ENCODE measurements at places on chromosomes 13 and 19.

- DNase-seq: no peak
Measured at GRCh38 chr19:31497709-31498108, 148.5 kb upstream of the TSHZ3 start.

- no peak for DNase-seq
Measured at GRCh38 chr19:55585658-55586339, 5.2 kb upstream of the ZNF579 start.

- DNase-seq: no peak
Measured at GRCh38 chr13:37747071-37747612, 122.4 kb downstream of the TRPC4 start.

GRCh38 chr19:5038631-5039271, 69.8 kb downstream of the KDM4B start:
- no peak for DNase-seq

DNA sequence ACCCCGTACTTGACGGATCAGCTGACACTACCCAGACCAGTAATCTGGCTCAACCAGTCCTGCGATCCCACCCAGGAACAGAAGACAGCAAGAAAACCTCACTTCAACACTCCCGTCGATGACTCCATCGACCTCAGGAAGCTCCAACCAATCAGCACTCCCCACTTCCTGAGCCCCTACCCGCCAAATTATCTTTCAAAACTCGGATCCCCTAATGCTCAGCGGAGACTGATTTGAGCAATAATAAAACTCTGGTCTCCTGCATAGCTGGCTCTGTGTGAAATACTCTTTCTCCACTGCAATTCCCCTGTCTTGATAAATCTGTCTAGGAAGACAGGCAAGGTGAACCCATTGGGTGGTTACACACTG, 1.2 kb downstream of the LSM4 start:
- DNase-seq: no peak

GRCh38 chr13:99374994-99375737, 68.0 kb upstream of the GPR183 start:
- no peak for DNase-seq

- DNase-seq: no peak
Measured at GRCh38 chr19:13155472-13156359, 5.5 kb downstream of the IER2 start.

DNA sequence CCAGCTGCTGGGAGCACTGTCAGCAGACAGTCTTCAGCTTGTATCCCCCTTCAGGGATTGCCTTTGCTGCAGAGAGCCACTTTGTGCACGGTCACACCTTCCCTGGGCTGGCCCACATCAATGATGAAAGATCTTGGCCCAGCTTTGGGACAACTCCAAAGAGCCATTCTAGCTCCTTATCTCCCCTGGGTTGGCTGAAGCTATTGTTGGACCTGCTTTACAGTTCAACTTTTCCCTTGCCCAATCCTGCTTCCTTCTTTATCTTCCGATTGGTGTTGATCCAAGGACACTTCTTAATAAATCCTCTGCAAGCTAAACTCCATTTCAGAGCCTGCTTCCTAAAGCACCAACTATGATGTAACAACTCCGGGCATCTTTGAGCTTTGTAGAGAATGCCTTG, 466.4 kb downstream of the KLF12 start:
- no peak for DNase-seq

GRCh38 chr13:37109051-37109678, 3.7 kb upstream of the CSNK1A1L start:
- DNase-seq: no peak

GRCh38 chr19:6963937-6964336, 57.3 kb downstream of the MBD3L2B start:
- DNase-seq: peak; percentile 8

DNA sequence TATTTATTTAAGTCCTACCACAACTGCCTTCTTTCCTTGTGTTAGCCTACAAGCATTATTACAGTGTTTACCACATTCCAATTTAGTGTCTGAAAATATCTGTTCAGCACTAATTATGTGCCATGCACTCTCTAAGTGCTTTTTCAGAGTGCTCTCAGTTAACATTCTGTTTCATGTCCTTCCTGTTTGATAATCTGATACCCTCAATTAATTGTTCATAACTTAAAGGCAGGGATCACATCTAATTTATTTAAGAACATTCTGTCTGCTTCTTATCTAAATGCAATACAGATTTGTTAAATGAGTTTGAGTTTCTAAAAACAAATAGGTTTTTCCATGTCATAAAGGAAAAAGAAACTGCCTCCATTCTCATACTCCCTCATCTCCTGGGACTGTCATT, 649.6 kb upstream of the ATXN8OS start:
- DNase-seq: no peak

DNA sequence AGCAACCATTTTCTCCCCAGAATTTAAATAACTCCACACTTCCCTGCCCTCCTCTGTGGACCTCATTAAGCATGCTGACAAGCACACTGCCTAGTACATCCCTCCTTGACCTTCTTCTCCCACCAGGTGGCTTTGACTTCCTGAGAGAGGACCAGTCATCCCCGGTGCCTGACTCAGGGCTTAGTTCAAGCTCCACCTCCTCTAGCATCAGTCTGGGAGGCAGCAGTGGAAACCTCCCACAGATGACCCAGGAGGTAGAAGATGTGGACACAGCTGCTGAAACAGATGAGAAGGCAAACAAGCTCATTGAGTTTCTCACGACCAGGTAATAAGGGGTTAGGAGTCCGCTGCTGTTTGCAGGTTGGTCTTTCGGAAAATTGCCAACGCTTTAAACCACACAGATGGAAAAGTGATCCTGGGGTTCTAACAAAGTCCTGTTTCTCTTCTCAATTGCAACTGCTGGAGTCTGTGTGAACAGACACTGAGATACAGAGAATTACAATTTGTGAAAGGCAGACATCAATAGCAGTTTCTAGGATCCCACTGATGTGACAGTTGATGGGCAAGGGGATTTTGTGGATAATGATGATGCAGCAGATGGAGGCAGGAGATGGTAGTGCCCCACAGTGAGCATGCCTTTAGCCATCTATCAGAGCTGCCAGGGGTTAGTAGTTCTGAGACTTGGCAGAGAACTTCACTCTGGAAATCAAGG, 86.7 kb downstream of the ZAR1L start:
- no peak for DNase-seq

DNA sequence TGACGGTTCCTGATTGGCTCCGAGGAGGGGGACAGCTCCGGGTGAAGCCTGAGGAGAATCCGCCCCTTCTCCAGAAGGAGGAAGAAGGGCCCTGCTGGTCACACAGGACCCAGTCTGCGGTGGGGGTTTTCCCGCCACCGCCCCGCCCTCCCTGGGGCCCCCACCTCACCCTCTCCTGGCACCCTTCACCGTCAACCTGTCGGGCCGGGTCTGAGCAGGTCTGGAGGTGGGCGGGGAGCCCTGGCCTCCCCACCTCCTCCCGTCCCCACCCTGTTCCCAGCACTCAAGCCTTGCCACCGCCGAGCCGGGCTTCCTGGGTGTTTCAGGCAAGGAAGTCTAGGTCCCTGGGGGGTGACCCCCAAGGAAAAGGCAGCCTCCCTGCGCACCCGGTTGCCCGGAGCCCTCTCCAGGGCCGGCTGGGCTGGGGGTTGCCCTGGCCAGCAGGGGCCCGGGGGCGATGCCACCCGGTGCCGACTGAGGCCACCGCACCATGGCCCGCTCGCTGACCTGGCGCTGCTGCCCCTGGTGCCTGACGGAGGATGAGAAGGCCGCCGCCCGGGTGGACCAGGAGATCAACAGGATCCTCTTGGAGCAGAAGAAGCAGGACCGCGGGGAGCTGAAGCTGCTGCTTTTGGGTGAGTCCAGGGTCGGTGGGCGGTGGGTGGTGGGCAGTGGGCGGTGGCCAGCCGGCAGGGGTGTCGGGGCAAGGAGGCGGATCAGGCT, at the start of gene GNA15:
TSS of gene GNA15 (plus strand) at position 73 of the 723 bp plus-strand sequence. CDS start at position 491, 418 bp downstream.
- no peak for DNase-seq
